Hindlimb muscle (tissue), 1 donor: ENCODE measurements at places on chromosomes 5 and 9. TPM values are rescaled to one million over a fixed set of nuclear protein-coding genes. Genes with fewer than 3 reads are reported as not detected.

DNM1 gene
- 51.3 TPM for polyA plus RNA-seq

GRCh38 chr9:99024959-99025358, 80.0 kb upstream of the TGFBR1 start:
- no peak for DNase-seq

DNA sequence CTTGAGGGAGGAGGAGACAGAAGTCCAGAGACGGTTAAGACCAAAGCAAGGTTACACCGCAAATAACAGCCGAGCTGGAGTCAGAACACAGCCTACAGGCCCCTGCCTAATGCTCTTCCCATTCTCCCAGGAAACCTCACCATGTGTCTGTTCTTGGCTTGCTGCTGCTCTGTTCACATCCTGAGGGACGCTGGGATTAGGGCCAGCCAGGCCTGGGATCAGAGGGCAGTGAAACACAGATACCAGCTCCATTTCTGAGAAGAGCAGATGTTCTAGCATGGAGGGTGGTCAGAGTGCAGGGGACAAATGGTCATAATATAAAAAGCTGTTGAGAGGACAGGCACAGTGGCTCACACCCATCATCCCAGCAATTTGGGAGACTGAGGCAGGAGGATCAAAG, 124.8 kb upstream of the LARP1 start:
- no peak for DNase-seq

ELAVL2 gene
- 2.7 TPM for polyA plus RNA-seq

DNA sequence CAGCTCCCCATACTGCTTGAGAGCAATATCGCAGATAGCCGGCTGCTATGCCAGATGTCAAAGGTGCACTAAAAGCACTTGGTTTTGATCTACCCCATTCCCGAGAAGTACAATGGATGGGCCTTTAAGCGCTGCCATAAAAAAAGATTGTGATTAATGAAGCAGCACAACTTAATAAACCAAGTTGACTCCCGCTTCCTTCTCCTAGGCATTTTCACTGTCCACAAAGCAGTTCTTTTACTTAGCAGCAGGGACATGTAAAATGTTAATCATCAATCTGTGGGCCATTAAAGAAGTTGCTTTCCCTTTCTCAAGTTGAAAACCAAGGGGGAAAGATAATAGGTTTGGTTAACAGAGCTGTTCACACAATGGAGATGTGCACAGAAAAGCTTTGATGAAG, 176.4 kb downstream of the TRPM6 start:
- no peak for DNase-seq

DNA sequence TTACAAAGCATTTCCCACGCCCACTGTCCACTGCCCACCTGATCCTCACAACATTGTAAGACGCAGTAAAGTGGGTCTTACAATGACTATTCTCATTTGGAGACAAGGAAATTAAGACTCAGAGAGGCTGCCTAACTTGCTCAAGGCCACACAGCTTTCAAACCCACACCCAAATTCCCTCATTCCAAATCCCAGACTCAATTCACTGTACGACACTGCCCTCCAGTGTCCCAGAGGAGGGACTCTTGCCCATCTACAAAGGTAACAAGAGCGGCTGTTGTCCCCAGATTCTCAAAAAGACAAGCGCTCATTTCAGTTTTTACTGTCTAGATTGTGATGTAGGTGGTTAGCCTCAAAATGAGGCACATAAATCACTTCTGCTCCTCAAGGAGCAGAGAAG, 184.6 kb downstream of the ACTL7B start:
- no peak for DNase-seq

GADD45G gene
- polyA plus RNA-seq: 14.3 TPM

CDKN2A gene
- polyA plus RNA-seq: not detected

FST gene
- 33.1 TPM for polyA plus RNA-seq
